ENCODE measurements at places on chromosomes 5 and 9.

DNA sequence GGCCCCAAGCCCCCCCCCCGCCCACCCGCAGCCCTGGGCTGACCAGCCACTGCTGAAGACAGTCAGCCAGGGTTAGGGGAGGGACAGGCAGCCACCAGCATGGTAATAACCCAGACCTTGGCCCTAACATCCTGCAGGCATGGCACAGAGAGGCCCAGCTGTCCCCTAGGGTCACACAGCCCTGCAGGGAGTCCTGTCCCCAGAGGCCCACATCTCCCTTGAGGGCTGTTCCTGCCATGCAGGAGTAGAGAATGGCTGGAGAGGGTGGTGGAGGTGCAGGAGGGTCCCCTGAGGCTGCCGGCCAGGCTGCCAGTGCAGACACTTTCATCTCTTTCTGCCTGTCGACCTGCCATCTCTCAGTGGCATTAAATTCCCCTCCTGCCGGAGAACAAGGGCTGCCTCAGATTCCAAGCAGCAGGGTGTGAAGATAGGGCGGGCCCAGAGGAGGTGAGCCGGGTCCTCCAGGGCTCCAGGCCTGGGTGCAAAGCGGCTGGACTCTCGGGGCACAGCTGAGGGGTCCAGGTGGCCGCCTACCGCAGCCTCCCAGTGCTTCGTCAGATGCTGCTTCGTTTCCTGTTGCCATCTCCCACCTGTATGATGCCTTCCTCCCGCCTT lies 40.0 kb downstream of the CXXC5 start:
- no peak for DNase-seq

GRCh38 chr9:22216730-22217172 lies 207.6 kb upstream of the CDKN2B start:
- DNase-seq: no peak

DNA sequence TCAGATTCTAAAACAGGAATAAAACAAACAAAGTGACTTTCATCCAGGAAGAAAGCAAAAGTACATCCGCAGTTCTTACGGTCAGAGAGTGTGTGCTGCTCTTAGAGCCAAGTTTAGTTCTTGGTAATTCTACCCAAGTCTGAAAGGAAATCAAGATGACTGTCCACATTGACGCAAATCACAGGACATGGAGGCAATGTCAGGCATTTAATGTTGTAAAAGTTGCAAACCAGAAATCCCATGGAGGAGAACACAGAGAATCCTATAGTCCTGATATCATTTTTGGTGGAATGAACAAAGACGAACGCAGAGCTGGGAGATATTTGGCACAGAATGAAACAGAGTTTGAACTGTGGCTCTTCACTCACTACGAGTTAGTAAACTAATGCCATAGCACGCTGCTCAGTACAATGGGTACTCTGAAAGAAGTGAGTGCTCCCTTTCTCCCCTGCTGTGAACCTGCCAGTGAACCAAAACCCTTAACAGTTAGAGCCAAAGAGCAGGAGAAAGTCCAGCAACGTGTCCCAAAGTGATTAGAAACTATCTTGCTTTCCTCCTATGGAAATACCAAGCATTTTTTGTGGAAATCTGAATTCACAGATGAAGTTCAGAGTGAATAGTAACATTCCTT lies 74.3 kb downstream of the MUSK start:
- DNase-seq: no peak

- no peak for DNase-seq
These were observed 2.3 kb downstream of the CRAT start for GRCh38 chr9:129108083-129108804.

DNA sequence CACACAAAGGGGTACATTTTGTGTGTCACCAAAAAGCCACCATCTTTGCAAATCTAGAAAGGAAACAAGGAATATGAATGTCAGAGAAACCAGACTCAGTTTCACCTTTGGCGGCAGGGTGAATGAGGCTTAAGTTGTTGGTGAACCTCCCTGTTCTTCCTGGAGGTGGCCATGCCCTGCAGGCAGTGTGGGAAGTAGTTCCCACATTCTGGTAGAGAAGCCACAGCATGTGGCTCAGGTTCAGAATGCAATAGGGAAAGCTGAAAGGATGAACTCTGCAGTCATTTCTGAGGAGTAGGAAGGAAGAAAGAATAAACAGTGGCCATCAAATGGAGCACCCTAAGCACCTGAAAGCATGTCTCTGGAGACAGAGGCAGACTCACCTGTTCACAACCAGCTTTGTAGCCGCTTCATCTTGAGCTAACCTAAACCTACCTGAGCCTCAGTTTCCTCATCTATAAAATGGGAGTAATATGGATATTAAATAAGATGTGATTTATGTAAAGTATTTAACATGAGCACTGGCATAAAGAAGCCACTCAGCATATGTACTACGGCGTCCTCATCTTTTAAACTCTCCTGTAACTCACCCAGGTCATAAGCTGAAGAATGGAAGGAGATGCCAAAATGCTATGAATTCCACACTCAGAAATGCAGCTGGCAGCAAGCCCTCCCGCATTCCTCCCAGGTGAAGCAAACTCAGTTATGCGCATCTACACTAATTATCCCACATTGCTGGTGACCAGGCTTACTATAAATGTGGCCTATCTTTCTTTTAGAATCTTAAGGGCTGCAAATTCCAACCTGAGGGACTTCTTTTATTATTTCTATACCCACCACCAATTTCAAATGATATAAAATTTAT lies 86.0 kb downstream of the ZNF608 start:
- DNase-seq: no peak

DNA sequence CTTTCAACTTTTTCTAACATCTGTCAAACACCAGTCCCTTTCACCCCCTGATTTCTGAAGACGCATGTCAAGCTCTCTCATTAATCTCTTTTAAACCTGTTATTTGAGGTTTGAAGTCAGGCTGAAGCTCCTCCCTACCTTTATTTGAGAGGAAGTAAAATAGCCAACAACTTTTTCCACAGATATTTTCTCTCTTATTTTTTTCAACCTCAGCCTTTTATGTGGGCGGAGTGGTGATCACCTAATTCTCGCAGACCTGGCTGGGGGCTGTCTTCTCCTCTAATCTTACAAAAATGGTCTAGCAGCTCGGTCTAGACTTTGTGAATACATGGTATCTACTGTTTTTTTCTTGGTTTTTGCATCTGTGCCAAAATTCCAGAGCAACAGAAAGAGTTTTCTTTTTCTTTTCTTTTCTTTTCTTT lies 395.7 kb upstream of the ACTBL2 start:
- DNase-seq: no peak

DNA sequence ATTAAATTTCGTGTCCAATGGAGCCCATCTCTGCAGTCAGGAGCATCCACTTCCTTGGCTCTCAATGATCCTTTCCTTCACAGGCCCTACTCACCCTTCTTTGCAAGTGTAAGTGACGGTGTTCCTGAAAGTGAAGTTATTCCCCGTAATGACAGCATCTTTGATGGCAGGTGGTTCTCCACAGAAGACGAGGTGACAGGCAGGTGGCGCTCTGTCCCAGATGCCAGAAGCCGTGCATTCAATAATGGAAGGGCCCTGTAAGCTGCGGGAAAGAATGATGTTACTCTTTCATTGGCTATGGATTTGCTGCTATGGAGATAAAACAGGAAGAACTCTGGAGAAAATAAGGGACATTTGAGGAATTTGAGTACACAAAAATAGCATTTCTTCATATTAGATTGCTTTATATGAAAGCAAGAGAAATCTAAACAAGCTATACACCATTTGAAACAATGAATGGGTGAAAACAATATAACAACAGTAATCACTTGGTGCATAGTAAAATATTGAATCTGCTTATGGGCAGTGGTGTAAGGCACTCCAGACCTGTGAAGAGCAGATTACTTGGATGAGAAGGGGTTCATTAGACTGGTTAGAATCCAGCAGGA lies 89.9 kb upstream of the TXNDC8 start:
- peak; percentile 7 for DNase-seq

GRCh38 chr5:110159202-110159601 lies 469.5 kb downstream of the MAN2A1 start:
- DNase-seq: no peak

GRCh38 chr9:33430942-33431341 lies 16.5 kb downstream of the AQP3 start:
- DNase-seq: no peak

- DNase-seq: no peak
These were observed 18.9 kb downstream of the SLCO4C1 start for GRCh38 chr5:102277144-102277543.

DNA sequence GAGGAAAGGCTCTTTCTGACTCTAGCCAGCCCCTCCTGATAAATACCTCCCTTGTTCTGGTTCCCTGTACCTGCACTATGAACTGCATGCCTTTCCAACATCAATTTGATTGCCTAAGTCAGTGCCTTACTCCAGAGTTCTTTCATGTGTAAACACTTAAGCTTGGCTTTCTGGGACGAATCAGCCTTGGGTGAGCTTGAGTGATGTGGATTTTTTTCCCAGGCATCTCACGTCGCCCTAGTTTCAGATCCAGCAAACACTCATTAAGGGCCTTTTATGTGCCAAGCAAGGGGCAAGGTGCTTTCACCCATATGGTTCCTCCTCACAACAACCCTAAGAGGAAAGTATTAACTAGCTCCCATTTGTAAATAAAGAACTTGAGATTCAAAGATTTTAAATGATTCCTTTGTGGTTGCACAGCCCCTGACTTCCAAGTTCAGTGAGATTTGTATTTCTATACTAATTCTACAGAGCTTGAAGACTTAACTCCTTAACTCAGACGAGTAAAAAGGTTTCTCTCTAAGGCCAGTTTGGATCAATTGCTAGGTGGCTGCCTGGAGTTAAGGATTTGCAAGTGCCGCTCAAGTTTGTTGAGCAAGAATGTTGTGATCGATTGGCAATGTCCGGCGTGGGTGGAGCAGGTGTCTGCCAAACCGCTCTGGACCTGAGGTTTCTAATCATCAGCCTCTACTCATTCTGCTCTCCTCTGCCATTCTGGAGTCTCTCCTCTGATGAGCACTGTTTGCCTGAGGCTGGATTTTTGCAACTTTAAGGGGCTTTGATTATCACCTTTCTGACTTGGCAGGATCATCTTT lies 20.2 kb upstream of the TJP2 start:
- no peak for DNase-seq

GRCh38 chr9:86488794-86489193 lies 134.6 kb upstream of the TUT7 start:
- no peak for DNase-seq

DNA sequence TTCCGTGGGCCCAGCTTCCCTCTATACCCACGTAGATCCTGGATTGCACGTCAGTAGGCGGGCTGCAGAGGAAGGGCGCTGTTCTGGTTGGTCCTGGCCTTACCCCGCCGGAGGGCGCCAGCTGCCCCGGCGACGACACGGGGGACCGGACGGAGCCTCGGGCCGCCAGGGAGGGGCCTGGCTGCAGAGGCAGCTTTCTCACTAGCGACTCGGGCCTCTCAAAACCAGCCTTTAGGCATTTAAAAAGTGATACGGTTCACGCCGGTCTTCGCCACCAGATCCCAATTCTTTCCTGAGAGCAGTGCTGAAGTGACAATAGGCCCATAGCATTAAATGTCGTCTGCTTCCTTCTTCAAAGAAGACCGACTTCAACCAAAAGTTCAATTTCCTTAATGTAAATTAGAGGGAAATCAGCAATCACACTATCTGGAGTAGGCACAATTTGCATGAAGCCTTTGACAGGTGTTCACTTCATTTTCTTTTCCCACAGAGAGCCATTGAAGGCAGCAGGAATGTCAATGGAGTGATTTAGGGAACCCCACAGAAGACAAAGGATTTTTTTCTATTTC lies 17.6 kb upstream of the UBE2D2 start:
- peak; percentile 71 for DNase-seq

- no peak for DNase-seq
These were observed 66.1 kb downstream of the KLHL3 start for GRCh38 chr5:137669811-137670210.

DNA sequence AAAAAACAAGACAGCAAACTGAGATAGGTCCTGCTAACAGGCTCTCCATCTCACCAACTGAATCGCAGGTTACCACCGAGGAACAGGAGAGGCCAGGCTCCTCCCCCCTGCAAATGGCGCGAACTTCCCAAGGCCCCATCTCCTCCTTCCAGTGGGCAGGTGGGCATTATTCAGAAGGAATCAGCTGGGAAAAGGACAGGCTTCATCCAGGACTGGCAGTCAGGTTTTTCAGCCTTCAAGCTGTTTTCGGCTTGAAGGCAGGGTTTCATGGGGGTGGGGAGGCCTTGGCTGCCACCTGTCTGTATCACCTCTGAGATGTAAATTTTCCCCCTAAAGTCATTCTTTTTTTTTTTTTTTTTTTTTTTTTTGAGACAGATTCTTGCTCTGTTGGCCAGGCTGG lies 79.4 kb downstream of the SFXN1 start:
- no peak for DNase-seq

- DNase-seq: no peak
These were observed 283.3 kb downstream of the GABRB2 start for GRCh38 chr5:161263191-161263590.

- no peak for DNase-seq
These were observed 373.4 kb downstream of the GADD45G start for GRCh38 chr9:89978185-89978584.

- peak; percentile 6 for DNase-seq
These were observed 147.9 kb upstream of the TBCA start for GRCh38 chr5:77924081-77924480.

DNA sequence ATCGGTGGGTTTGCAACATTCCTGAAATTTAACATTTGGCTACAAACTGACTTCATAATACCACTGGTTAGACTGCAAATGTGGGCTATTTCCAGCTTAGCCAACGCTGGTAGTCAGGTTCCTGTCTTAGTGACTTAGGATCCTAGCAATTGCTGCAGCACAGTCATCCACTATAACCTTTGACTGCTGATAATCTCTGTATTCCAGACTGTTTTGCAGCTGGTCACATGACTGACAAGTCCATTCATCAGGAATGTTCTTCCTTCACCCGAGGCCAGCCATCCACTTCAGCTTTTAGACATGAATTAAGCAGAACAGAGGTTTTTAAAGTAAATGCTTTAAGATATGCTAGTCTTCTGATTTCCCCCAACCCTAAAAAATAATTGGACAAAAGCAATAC lies 425.9 kb upstream of the MPDZ start:
- DNase-seq: no peak

DNA sequence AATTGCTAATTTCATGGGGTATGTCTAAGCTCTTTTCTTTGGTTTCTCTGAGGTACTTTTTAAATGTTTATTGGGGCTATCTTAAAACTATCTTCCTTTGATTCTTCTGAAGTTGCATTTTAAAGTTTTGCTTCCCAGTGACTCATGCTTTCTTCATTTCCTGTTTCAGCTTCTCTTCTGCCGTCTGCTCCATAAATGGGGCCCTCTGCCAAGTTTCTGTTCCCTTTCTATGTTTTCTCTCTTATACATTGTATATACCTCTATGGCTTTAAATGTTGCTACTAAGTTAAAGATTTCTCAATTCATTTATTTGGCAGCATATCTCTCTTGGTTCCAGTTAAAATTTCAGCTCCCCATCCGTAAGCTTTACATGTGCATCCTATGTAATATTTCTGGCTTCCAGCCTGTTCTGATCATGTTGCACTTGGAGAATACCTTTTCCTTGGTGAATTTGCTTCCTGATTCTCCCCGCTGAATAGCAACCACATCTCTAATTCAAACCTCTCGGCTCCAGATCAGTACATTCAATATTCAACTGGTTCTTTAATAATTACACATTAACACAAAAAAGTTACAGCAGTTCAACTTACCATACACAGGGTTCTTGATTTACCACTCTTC lies 125.3 kb downstream of the ST8SIA4 start:
- DNase-seq: peak; percentile 81

GRCh38 chr9:123267481-123268198 lies 746 bp downstream of the STRBP start:
- no peak for DNase-seq

- DNase-seq: no peak
These were observed 80.3 kb downstream of the CSNK1A1 start for GRCh38 chr5:149470942-149471341.

GRCh38 chr9:116234081-116234480 lies 80.5 kb downstream of the PAPPA start:
- DNase-seq: no peak
